Stimulated activated CD8-positive, alpha-beta memory T cell treated with anti-CD3 and anti-CD28 coated beads, Interleukin-4, amount 100 ng/mL, for 1 hour (primary cell): ENCODE measurements at places on chromosomes 3 and 15.

GRCh38 chr3:100261485-100261903, 702 bp downstream of the TBC1D23 start:
- no peak for DNase-seq

DNA sequence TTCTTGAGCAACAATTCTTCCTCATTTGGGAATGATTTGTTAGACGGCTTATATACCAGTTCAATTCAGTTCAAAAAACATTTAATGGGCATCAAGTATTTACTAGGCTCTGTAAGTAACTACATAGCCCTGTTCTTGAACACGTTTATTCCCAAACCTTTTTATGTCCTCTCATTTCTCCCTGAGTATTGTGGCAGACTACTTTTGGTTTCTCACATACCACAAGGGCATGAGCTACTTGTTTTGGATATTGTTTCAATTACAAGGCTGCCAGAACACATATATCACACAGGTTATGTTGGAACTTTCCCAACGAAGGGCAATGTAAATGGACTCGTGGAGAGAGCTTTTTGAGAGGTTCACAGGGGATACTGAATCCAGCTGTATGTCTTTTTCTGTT, 363.8 kb upstream of the NAALADL2 start:
- DNase-seq: no peak

DNA sequence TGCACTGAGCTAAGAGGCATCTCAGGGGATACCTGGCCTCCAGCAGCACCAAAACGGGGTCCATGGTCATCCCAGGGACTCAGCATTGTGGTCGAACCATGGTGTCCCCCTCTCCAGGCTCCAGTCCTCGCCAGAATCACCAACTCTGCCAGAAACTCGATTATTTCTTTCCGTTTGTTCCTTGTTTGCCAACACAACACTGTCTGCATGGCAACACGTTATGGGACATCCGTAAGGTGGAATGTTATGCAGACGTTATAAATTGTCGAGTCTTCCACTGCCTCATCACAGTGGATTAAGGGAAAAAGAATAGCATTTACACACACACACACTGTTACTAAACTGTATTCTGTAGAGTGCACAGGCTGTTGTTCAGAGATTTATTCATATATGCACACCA, 52.5 kb upstream of the RPL32 start:
- no peak for DNase-seq

GRCh38 chr15:58247855-58248842, 110.0 kb downstream of the AQP9 start:
- no peak for DNase-seq

- no peak for DNase-seq
Measured at GRCh38 chr3:139718415-139718814, 40.6 kb upstream of the NMNAT3 start.

GRCh38 chr3:189273736-189274135, 102.0 kb downstream of the TPRG1 start:
- no peak for DNase-seq

- no peak for DNase-seq
Measured at GRCh38 chr15:86741917-86742316, 662.2 kb downstream of the AGBL1 start.

DNA sequence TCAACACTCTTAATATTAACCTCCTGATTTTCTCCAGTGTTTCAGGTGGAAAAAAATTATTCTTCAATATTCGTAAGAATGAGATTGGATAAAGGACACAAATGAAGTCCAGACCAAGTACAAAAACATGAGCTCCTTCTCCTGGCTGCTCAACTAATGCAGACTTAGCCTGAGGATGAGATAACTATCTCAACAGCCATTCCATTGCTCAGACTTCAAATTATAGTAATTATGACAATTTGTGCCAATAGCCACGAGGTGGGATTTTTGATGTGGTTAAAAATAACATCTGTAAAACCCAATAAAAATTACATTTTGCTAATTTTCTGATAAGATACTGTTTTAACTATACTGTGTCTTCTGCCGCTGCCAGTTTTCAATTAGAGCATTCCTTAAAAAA, 323.6 kb downstream of the SOX2 start:
- no peak for DNase-seq

DNA sequence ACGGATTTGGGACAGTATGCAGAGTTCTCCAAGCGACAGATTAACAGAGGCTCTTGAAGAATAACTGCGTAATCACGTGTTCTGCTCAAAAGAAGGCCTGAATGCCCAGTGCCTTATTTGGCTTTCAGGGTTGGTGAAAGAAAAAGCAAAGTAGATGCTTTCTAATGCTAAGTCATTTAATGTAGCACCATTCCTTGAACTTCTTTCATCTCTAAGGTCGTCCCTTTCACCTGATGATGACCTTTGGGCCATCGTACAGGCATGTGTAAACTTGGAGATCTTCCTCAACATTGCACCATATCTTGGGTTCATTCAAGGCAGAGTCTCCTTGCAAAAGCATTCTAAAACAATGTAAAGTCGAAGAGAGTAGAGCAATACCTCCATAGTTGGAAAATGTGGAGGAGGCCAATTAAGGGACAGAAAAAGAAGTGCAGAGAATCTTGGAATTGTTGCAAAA, 48.9 kb downstream of the TMEM44 start:
- no peak for DNase-seq

GRCh38 chr3:194979173-194979572, 291.8 kb downstream of the XXYLT1 start:
- no peak for DNase-seq

GRCh38 chr3:113690482-113690881, 6.0 kb downstream of the USF3 start:
- DNase-seq: no peak

DNA sequence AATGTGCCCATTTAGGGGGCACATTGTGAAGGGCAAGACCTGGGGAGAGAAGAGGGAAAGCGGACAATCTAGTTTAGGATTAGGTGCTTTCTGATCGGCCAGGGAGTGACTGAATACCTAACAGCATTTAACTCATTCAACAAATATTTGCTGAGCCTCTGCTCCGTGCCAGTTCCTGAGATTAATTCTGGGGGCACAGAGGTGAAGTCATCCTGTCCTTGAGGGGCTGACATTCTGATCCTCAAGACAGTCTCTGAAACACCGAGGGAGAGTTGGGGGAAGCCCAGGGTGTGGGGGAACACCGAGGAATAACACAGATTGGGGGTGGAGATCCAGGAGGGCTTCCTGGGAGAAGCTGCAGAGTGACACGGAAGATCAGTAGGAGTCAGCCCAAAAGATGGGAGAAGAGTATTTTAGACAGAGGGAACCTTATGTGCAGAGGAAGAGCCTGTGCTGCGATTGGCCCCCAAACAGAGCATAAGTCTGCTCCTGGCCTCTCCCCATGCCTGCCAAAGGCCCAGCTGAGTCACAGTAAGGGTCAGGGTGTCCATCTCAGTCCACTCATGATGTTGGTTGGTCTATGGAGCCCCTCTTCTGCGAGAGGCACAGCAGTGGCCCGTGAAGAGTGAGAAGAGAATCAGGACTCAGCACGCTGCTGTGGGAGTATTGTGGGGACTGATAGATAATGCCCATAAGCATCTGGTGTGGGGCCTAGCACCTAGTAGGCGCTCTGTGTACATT, 60.2 kb downstream of the AMOTL2 start:
- no peak for DNase-seq

GRCh38 chr3:30103186-30103585, 503.2 kb upstream of the TGFBR2 start:
- no peak for DNase-seq

- no peak for DNase-seq
Measured at GRCh38 chr3:47430606-47431005, 45.1 kb downstream of the SCAP start.
